ENCODE measurements at places on chromosomes 6 and 20.

GRCh38 chr6:76000629-76001028 lies 71.8 kb downstream of the IMPG1 start:
- no peak for DNase-seq

- no peak for DNase-seq
Measured at GRCh38 chr20:12072221-12072953, 154.7 kb downstream of the BTBD3 start.

DNA sequence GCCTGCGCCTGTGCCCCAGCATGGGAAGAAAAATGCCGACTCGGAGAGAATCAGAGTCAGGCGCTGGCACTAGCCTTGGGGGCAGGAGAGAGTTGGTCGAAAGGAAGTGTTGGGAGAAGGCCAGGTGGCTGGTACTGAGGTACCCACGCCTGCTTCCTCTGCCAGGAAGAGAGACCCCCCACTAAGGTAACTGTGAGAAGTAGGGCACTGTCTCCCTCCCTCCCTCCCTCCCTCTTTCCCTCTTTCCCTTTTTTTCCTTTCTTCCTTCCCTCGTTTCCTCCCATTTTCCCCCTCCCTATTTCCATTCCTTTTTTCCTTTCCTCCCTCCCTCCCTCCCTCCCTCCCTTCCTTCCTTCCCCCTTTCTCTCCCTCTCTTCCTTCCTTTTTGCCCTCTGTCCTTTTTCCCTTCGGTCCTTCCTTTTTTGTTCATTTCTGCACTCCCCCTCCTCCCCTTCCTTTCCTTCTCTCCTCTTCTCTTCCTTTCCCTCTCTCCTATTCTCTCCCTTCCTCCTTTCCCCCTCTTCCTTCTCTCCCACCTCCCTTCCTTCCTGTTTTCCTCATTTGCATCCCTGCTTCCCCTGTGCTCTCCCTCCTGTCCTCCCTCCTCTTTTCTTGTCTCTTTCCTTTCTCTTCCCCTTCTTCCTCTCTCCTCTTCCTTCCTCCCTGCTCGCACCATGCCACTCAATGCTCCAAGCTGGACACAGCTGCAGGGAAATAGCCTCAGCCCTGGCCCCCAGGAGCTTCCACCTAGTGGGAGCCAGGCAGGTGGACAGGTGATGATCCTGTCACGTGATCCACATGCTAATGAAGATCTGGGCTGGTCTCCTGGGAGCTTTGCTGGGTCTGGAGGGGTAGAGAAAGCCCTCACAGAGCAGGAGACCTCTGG lies 148.0 kb downstream of the DHX35 start:
- no peak for DNase-seq

DNA sequence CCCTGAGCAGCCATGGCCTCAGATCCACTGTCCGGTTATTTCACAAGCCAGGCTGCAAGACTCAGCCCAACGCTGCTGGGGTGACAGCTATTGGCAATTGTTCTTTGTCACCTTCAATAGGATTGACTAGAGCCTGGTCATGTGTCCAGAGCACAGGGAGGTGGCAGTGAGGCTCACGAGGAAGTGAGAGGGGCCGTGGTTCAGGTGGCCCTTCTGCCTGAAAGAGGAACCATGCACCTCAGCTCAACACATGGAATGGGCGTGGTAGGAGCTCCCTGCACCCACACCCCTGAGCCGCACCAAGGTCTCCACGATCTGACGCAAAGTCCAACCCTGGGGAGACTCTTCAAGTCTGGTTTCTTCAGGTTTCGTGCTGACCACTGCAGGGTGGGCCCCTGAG lies 184.8 kb upstream of the CDH4 start:
- no peak for DNase-seq

- no peak for DNase-seq
Measured at GRCh38 chr6:37062424-37062823, 57.0 kb downstream of the FGD2 start.

- no peak for DNase-seq
Measured at GRCh38 chr6:103734016-103734415, 1125.7 kb downstream of the HACE1 start.

- DNase-seq: no peak
Measured at GRCh38 chr6:17472653-17473183, 79.3 kb downstream of the CAP2 start.

- DNase-seq: no peak
Measured at GRCh38 chr20:36093025-36093803, 61.3 kb upstream of the EPB41L1 start.

DNA sequence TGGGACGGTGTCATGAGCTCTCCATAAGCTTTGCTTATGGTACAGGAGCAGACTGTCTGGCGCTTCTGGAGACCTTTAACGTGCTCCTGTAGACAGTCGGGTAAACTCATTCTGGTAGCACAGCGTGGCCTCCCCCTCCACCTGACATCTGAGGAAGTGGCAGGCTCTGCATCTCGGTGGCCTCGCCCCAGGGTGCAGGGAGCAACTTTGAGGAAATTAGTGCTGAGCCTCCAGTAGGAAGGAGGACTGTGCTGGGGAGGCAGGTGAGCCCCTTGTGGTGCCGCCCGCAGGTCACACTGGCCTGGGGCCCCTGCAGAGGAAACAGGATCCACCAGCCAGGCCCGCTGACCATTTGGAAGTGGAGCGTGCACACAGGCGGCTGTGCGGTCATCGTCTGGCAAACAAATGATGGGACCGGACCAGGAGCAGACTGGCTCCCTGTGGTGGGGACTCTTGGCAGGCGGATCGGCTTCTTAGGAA lies 57.9 kb downstream of the SYNJ2 start:
- no peak for DNase-seq

DNA sequence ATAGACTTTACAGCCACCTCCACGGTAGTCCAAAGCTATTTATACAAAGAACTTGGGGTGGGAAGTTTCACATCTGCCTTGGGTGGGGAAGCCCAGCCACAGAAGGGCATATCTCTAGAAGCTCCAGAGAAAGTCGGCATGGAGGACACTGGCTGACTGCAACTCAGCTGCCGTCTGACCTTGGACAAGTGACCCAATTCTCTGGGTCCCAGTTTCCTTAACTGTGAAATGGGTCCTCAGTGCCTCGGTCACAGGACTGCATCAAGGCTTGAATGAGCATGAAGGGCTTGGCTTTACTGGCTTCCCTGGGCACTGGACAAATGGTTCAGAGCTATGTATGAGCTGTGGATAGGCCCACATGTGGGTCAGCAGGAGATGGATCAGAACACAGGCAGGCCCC lies 58.6 kb downstream of the NOL4L start:
- DNase-seq: no peak

DNA sequence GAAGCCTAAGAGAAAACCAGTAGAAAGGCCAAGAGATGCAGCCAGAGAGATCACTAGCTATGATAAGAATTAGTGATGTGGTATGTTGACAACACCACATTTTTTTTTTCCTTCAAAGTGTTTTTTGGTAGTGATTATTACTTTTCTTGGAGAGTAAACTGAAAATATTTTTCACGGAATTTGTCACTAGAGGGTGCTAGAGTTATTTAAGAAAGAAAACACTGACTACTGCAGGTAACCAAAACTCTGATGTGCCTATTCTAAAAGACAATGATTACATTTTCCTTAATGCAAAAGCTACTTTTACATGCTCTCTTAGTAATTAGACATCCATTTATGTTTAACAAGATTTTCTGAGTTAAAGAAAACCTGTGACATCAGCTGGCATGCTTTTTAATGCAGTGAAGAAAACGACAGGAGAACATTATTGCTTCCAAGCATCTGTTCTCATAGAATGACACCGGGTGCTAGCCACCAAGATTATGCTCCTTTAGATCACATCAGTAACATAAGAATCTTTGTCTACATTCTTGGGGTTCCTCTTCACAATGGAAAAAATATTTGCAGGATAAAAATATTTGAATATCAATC lies 28.8 kb downstream of the RWDD2A start:
- no peak for DNase-seq

- peak; percentile 3 for DNase-seq
Measured at GRCh38 chr6:132218059-132218696, 183.1 kb downstream of the MOXD1 start.

DNA sequence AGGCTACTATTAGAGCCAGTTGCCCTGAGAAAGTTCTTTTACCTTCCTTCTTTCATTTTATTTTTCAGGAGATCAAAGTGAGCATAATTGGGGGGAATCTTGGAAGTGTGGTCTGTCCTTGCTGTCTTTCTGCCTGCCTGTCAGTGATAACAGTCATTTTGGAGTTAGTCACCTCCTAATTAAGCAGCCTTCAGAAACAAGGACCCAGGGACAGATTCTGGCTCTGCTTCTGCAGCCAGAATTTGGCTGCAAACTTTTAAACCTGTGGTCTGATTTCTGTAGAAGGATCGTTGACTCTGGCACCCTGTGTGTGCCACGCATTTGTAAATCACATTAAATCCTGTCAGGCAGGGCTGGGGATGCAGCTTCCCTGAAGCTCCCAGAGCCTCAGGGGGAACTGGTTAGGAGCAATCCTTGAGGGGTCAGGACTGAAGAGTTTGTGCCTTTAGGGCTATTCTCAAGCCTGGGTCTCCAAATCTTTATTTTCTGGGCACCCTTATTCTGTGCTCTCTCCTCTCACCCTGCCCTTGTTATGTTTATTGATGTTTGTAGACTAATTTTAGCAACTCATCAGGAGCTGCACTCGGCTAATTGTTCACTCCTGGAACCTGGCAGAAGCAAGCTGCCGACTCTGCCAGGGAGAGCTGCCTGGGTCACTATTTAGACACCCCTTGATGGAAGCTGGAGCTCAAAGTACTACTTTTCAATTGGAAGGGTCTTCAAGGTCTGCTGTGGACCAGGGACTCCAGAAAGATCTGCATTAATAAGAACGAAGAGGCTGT lies 6.8 kb downstream of the NOX3 start:
- DNase-seq: peak; percentile 48

DNA sequence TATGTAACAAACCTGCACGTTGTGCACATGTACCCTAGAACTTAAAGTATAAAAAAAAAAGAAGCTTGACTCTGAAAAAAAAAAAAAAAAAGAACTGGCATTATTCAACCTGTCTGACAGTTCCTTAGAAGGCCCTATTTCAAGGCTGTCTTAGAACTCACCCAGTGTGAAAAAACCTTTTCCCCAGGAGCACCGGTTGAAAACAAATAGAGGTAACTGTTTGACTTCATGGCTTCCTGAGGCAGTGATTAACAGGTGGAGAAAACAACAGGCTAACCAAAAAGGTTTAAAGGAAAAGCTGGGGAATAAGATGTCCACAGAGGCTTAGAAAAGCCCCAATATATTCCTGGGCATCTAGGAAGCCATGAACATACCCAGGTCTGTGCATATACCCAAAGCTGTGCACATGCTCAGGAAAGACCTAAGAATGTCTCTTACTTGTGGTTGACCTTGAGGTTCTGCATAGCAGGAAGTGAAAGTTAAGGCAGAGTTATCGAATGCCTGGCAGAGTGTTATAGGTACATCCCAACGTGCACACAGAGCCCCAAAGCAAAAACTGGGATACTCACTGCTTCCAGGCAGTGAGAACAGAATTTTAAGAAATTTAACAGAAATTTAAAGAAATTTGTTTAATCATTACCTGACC lies 7.0 kb downstream of the UQCC1 start:
- no peak for DNase-seq

DNA sequence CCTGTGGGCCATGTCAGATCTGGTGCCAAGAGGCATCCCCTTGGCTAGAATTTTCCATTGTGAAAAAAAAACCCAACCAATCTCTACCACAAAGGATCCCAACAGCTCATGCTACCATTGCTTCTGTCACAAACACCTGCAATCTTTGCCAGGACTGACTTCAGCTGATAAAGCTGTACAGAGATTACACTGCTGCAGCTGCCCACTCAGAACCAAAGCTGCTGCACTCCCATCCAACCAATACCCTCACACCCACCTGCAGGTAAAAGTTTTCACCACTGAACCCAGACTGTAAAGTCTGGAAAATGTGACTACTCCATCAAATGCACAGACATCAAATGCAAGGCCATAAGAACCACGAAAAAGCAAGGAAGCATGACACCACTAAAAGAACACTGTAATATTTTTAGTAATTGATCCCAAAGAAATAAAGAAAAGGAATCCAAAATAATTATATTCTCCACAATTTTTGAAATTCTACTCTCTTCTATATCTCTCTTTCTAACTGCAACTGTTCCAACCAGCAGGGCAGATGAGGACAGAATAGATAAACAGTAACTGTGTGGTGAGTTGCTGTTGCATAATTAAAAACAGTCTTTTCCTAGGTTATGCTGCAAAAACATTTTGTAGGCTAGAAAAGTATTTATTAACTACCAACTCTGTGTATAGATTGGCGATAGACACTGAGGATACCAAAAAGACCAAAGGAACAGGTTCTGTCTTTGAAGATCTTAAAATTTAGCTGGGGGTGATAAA lies 128.0 kb upstream of the MCHR2 start:
- no peak for DNase-seq

DNA sequence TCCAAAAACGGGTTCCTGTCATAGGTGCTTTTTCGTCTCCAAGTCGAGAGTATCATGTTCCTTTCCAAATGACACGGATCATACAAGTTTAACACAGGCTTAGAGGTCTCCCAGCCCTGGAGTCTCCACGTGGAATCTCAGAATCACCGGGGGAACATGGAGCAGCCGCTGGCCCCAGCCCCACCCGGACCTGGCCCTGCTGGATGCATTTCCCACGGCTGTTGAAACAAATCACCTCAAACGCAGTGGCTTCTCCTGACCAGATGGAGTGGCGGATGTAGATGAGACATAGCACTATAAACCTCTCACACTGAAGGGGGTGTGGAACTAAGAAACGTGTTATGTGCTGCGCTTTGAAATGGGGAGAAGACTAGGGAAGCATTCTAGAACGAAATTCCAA lies 70.0 kb upstream of the FRMD1 start:
- no peak for DNase-seq

- DNase-seq: no peak
Measured at GRCh38 chr6:11276228-11276627, 43.8 kb upstream of the NEDD9 start.

DNA sequence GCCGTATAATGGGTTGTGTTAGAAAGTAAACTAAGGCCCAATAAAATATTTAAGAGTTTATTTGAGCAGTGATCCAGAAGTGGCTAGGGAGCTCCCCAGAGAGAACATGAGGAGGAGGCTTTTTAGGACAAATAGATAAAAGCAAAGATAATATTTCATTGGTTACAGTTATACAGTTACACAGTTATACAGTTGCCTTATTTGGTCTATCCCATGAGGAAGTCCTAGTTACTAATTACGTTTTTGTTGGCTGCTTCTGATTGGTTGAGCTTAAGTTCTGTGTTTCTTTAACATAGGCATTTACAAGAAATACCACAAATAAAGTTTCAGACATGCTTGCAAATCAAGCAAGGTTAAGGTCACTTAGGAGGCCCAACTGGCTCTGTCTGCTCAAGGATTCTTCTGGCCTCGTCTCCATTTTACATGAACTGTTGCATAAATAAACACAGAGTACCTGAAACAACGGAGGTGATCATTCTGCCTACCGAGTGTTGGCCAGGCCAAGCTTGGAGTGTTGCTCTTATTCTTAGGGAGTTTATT lies 7.0 kb downstream of the UBD start:
- no peak for DNase-seq

DNA sequence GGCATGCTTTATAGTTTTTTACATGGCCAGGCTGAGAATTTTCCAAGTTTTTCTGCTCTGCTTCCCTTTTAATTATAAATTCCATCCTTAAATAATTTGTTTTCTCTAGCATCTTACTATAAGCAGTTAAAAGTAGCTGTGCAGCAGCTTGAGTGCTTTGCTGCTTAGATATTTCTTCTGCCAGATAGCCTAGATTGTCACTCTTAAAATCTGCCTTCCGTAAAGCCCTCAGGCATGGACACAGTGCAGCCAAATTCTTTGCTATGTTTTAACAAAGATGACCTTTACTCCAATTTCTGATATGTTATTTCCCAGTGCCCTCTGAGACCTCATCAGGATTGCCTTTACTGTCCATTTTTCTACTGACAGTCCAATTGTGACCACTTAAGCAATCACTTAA lies 92.6 kb upstream of the SGK1 start:
- DNase-seq: no peak

GRCh38 chr20:32483351-32484224 lies 101.5 kb downstream of the NOL4L start:
- DNase-seq: no peak

Data from NCI-H446 treated with DMSO at 0.1 percent for 48 hours (cell line).